ENCODE measurements at places on chromosomes 4 and X.

DNA sequence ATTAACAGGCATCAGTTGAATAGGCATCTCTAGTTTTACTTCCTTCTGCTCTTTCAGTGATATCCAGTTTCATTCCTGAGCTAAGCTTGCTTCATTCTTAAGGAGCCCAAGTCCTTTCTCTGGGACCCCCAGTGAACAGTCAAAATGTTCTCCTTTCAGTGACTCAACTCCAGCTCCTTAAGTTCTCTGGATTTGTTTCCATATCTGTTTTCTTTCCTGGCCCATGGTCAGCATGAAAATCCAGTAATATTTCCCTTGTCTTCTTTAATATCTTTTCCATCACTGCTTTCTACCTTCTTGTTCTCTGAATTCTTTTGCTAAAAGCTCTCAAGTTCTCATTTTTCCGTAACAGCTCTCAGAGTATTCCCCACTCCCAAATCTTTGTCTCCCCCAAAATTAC is 25.5 kb downstream of the ADGRL3 start:
- no peak for DNase-seq

- no peak for DNase-seq
These were observed 1028.4 kb upstream of the INTU start for GRCh38 chr4:126604268-126604867.

DNA sequence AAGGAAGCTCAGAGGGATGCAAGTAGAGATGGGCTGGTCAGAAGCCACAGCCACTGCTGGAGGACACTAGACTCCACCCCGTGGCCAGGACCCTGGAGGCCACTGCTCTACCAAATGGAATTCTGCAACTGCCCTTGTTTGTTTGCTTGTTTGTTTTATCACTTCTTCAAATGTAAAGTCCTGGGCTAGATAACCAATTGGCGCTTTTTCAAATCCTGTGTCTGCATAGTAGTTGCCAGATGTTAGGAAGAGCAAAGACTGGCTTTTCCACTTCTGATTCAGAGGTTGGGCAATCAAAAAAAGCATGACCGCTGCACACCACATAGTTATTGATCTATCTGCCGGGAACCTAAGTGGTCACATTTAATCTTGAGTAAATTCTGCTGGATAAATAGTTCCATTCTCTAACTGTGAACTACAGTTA is 255.2 kb upstream of the SFRP2 start:
- no peak for DNase-seq

DNA sequence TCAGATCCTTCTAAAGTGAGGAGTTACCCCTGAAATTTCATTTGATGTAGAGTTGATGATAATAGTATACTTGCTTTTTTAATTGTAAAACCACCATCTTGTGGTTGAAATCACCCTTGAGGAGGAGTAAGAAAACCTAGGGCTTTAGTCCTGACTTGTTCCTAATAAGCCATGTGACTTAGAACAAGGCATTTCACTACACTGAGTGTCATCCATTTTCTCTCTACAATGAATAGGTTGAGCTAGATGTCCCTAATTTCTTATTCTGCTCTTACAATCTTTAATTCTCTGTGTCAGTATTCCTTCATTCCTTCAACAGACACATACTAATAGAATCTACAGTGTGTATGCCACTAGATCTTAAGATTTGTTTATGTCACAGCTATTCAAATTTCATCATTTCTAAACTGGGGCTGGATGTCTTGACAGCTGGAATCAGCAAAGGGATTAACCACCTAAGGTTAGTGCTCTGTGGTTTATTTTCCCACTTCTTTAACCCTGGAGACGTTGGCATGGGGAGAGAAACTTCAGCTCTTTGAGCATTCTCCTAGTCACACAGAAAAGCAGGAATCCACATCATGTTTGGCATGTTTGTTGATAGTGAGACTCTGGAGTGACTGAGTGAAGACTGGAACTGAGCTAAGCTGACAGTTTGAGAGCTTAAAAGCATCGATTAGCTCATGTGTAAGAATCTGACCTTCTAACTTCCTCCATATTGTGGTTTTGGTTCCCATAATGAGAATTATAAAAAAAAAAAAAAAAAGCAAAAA is 246.3 kb downstream of the NDST4 start:
- no peak for DNase-seq

GRCh38 chr4:110198049-110198434 is 373 bp downstream of the ELOVL6 start:
- no peak for DNase-seq

- no peak for DNase-seq
These were observed 17.5 kb upstream of the SH3KBP1 start for GRCh38 chrX:19904778-19905367.

- no peak for DNase-seq
These were observed 23.4 kb upstream of the CFAP299 start for GRCh38 chr4:80312124-80312523.

DNA sequence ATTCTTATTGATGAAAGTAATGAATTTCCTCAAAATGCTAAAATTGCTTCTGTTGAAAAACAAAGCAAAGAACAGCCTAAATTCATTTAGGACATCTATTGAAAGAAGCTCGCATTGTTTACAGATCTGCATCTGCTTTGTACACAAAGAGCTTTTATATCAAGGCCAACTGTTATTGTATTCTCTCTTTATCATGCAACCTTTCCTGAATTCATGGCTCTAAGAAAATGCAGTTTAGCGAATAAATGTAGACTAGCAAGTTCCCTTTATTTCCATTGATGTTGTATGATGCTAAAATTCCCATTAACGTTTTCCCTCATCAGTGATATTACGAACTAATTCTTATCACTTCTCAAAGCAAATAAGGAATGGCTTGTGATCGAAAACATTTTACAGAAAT is 446.3 kb downstream of the MID1IP1 start:
- no peak for DNase-seq

Data from uterus (tissue), 4 donors.